ENCODE measurements at places on chromosomes 3 and 15.

GRCh38 chr3:38271553-38271952 lies 5.9 kb downstream of the SLC22A13 start:
- no peak for DNase-seq

DNA sequence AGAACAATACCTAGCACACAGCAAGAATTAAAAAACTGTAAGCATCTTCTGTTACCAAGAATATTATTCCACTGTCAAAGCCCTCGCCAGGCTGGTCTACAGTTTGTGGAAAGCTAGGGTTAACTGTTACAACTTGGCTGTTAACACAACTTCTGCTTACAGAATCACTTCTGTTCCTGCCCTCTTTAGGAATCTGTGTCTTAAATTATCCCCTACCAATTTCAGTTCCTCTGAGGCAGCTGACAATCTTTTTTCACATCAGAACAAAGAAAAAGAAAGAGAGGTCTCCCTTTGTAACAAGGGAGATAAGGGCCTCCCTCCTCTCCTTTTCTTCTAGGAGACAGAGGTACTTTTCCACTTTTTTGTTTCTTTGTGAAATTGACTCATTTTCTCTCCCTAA lies 188.9 kb downstream of the FMN1 start:
- DNase-seq, result no peak

GRCh38 chr3:38364721-38365400 lies 18.3 kb downstream of the XYLB start:
- DNase-seq, result no peak

- DNase-seq, result no peak
Observed at GRCh38 chr3:108130701-108131474, 40.1 kb upstream of the CD47 start.

- no peak for DNase-seq
Observed at GRCh38 chr3:65233561-65233960, 545.8 kb upstream of the ADAMTS9 start.

DNA sequence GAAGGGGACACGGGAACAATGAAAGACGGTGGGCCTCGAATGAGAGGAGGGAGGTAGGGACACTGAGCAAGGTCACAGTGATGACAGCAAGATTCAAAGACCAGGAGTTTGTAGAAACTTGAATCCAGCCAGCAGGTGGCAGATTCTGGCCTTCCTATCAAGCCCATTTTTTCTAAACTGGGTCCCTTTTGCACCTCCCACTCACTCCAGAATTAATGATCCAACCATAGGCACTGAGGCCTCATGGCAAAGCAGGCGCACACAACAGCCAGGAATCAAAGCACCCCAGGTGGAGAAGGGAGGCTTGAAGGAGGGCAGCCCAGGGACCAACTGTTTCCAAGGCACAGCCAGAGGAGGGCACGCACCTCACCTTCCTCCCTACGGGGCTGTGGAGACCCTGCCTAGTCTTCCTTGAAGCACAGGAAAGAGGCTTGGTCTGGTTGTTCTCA lies 90.2 kb downstream of the ANP32A start:
- DNase-seq, result no peak

DNA sequence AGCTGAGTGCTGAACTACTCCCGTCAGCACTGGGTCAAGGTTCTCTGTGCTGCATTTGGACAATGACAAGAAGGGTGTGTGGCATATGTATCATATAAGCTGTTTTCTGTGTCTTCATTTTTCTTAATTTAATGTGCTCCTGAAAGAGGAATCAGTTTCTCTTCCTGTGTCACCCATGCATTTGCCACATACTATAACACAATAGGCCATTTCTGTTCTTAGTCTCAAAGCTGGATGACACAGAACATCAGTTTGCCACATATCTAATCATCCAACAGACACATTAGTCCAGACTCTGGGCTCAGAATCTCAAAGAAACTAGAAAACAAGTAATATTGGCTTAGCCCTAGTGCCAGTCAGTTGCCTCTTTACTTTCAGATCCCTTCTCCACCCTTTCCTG lies 34.1 kb downstream of the CEP19 start:
- no peak for DNase-seq

GRCh38 chr15:60358935-60359682 lies 38.7 kb downstream of the ANXA2 start:
- DNase-seq, result no peak

DNA sequence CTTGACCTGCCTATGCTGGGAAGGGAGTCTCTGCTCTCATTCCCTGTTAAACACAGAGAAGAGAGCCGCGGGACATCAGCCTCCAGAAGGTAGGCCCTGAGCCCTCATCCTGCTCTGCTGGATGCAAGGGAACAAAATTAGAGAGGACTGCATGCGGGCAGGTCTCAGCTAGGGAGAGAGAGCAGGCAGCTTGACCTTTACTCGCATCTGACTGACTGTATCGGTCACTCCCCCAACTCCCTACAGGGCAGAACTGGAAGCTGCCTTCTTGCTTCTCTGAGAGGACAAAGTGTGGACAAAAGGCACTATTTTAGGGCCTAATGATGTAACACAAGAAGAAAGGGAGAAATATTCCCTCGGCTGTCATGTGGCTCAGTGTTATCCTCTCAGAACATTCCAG lies 38.7 kb upstream of the ATOSA start:
- no peak for DNase-seq

- no peak for DNase-seq
Observed at GRCh38 chr3:96877510-96877909, 63.1 kb downstream of the EPHA6 start.

- no peak for DNase-seq
Observed at GRCh38 chr3:139434764-139435307, 41.5 kb downstream of the RBP2 start.

DNA sequence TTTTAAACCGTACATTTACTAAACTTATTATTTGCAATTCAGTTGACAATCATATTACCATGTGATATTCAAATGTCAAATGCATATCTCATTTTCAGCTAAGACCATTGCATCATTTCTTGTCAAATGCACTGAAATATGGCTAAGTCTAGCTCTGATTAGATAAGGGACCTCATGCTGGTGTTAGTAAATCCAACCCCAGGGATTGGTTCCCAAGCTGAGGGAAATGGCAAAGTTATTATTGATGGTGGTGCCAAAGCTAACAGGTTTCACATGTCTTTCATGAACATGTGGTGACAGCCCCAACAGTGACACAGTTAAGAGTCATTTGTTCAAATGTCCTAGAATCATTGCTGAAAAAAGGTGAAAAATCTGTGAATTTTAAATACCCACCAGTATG lies 641.1 kb downstream of the MECOM start:
- DNase-seq, result no peak

Data from hematopoietic multipotent progenitor cell treated with erythropoietin and hydrocortisone succinate and interleukin-3 and kit ligand, for 17 days (in vitro differentiated cells).